ENCODE measurements at places on chromosomes 6 and 20. TPM values are rescaled to one million over a fixed set of nuclear protein-coding genes. Genes with fewer than 3 reads are reported as not detected.

- H3K27ac ChIP-seq = no peak overlapping the region
- no peaks in the 10 kb centered on the region for H3K27me3 ChIP-seq
- H3K4me3 ChIP-seq = no peak overlapping the region
Measured at GRCh38 chr6:47733879-47734558, 35.6 kb downstream of the ADGRF4 start.

- peaks cover 83% of the 10 kb centered on the region for H3K36me3 ChIP-seq
- H3K27me3 ChIP-seq = no peaks in the 10 kb centered on the region
- peak overlapping the region; percentile 13 for H3K27ac ChIP-seq
Measured at GRCh38 chr20:1127840-1128239, 9.4 kb downstream of the PSMF1 start.

- H3K4me3 ChIP-seq = no peak overlapping the region
- H3K4me1 ChIP-seq = no peaks in the 10 kb centered on the region
- no peaks in the 10 kb centered on the region for H3K27me3 ChIP-seq
Measured at GRCh38 chr6:15171026-15171425, 74.8 kb upstream of the JARID2 start.

OR12D3 gene
- total RNA-seq = not detected

DNA sequence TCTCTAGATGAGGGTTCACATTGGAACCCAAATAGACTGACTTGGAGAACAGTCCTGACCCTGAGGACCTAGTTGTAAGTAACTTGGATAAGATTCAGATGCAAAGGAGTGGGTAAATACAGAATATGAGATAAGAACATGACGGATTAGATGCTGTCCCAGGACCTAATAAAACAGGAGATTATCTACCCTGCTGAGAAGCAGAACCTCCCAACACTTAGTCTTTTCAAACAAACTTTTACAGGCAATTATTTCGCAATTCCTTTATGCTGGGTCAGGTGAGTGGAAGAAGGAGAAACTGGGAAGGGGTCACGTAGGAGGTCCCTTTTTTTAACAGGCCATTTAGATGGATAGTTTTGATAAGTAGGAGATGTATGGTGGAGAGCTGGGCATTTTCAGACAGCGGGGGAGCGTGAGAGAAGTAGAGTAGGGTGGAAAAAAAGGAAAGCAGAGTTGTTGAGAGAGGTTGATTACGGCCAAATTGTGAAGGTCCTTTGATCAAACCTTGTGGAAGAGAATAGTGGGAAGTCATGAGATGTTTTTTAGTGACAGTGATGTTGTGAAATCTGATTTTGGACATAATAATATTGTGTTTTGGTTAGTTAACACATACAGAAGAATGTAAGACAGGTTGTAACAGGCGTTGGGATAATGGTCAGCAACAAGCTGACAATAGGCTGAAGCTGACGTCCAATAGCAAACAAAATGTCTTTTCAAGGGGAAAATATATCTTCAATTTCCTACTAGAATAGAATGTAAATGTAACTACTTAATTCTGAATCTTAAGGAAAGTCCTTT is 32.8 kb downstream of the FAM83B start:
- no peak for DNase-seq
- no peaks in the 10 kb centered on the region for H3K36me3 ChIP-seq
- H3K4me1 ChIP-seq = peaks cover 26% of the 10 kb centered on the region
- H3K4me3 ChIP-seq = no peak overlapping the region
- H3K27ac ChIP-seq = no peak overlapping the region

GRCh38 chr20:62241506-62241905 is 3.2 kb downstream of the OSBPL2 start:
- peaks cover 29% of the 10 kb centered on the region for H3K4me1 ChIP-seq
- H3K27ac ChIP-seq = no peak overlapping the region
- no peak overlapping the region for H3K4me3 ChIP-seq
- H3K27me3 ChIP-seq = no peaks in the 10 kb centered on the region

SLC22A7 gene
- not detected for total RNA-seq

GRCh38 chr6:141252828-141253608 is 879.7 kb upstream of the GJE1 start:
- H3K4me1 ChIP-seq = no peaks in the 10 kb centered on the region
- H3K27me3 ChIP-seq = no peaks in the 10 kb centered on the region
- H3K27ac ChIP-seq = no peak overlapping the region
- DNase-seq = no peak
- no peaks in the 10 kb centered on the region for H3K36me3 ChIP-seq

GRCh38 chr6:7532232-7532631 is 9.2 kb upstream of the DSP start:
- no peaks in the 10 kb centered on the region for H3K36me3 ChIP-seq
- peaks cover 19% of the 10 kb centered on the region for H3K4me1 ChIP-seq
- H3K27ac ChIP-seq = peak overlapping the region; percentile 16
- no peaks in the 10 kb centered on the region for H3K27me3 ChIP-seq

SAYSD1 gene
- 12.2 TPM for total RNA-seq

DNA sequence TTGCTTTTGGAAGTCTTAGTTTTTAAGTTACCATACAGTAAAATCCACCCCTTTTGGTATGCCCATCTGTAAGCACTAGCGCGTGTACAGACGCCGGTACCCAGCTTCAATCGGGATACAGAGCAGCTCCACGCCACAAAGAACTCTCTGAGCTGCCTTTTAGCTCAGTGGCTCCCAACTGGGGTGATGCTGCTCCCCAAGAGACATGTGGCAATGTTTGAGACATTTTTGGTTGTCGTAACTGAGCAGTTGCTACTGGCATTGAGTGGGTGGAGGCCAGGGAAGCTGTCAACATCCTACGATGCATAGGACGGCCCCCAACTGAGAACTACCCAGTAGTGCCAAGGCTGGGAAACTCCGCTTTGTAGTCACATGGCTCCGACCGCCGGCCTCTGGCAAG is 73.3 kb downstream of the BMP7 start:
- H3K4me3 ChIP-seq = no peak overlapping the region
- no peaks in the 10 kb centered on the region for H3K36me3 ChIP-seq
- peaks cover 20% of the 10 kb centered on the region for H3K27me3 ChIP-seq
- no peak for DNase-seq
- H3K27ac ChIP-seq = no peak overlapping the region
- H3K4me1 ChIP-seq = peaks cover 9% of the 10 kb centered on the region

WFDC10B gene
- total RNA-seq = not detected

ZCCHC3 gene
- 21.5 TPM for total RNA-seq

GRCh38 chr6:4322846-4323309 is 187.5 kb upstream of the ECI2 start:
- peaks cover 45% of the 10 kb centered on the region for H3K4me1 ChIP-seq
- H3K4me3 ChIP-seq = no peak overlapping the region
- H3K27me3 ChIP-seq = no peaks in the 10 kb centered on the region
- no peaks in the 10 kb centered on the region for H3K36me3 ChIP-seq

TRAPPC3L gene
- not detected for total RNA-seq

SRMS gene
- total RNA-seq = 0.63 TPM

LGSN gene
- not detected for total RNA-seq

MYH7B gene
- 0.04 TPM for total RNA-seq

GRCh38 chr20:31476643-31477215 is 1.6 kb downstream of the REM1 start:
- no peak overlapping the region for H3K4me3 ChIP-seq
- peaks cover 48% of the 10 kb centered on the region for H3K27me3 ChIP-seq
- H3K27ac ChIP-seq = no peak overlapping the region
- H3K4me1 ChIP-seq = no peaks in the 10 kb centered on the region

KCNQ5 gene
- total RNA-seq = not detected
